ENCODE measurements at places on chromosomes 1 and 21.

DNA sequence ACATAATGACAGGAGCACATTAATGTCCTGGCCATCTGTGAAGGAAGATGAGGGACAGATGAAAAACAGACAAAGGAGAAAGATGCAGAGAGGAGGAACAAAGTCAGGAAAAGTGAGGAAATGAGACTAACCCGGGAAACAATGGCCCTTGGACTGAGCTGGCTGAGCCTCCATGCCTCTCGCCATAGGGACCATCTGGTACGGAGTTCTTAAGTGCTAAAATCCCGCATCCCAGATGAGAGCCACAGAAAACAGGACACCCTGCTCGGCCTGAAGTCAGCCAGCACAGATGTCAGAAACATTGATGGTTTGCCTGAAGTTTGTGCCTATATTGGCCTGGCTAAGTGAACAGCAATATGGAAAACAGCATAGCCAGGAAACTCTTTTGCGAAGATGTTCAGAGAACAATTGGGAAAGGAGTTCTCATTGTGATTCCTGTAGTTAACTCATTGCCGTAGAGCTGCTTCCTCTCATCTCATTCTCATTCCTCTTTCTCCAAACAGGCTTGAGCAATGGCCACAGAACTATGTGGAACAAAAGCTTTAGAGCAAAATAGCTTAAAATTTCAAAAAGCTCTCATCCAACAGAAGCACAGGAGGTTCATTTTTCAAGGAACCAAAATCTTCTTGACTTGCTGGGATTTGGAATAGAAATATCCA, 96.6 kb downstream of the ASTN1 start:
- DNase-seq, result no peak

DNA sequence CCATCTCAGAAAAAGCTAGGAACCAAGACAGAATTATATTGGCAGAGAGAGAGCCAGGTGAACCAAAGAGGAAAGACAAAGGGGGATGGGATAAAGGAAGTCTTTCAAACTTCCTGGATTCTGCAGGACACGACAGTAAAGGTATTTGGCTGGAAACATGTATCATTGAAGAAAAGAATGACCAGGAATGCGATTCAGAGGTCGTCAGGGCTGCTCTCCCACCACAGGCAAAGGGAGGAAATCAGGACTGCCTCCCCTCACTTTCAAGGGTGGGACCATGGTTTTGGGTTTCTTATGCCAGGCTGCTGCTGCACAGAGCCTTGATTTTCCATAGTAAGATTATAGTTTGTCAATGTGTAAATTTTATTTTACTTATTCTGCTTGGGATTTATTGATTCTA, 848.8 kb downstream of the BRINP3 start:
- no peak for DNase-seq

- no peak for DNase-seq
Measured at GRCh38 chr1:171929121-171929520, 87.8 kb downstream of the DNM3 start.

GRCh38 chr1:24363994-24364393, 44.8 kb downstream of the GRHL3 start:
- no peak for DNase-seq

GRCh38 chr1:156136970-156137483, 16.4 kb upstream of the SEMA4A start:
- no peak for DNase-seq

GRCh38 chr1:44321466-44321865, 33.6 kb downstream of the ERI3 start:
- DNase-seq, result no peak
